EL (cell line): ENCODE measurements at places on chromosomes 3 and 15.

GRCh38 chr15:53472883-53473282 lies 286.6 kb downstream of the WDR72 start:
- DNase-seq: no peak

DNA sequence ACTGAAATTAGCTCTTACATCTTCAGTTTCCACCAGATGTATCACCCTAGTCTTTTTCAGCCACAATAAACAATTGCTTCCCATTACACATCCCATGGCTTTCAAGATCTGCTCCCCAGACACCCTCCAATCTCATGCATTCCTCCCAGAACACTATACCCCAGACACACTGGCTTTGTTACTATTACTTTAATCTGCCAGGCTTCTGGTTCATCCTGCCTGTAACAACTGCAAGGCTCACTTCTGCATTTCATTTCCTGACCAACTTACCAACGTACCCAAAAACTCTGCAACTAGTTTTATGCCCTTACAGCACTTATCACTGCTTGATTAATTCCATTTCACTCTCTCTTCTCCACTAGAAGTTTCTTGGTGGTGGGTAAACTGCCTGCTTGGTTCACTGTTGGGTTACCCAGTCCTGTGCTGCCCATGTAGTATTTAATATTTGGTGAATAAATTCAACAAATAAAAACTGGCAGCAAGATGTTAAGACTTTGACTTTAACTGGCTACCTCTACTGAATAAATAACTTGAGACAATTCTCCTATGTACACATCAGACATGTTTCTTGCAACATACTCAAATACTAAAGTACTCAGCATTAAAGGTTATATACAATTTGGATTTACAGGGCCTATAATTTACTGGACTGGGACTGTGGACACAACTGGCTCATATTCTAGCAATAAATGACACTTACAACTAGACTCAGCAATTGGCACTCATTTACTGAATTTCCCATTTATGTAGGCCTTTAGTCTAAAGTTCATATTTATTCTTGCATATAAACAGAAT lies 2.7 kb downstream of the RPL22L1 start:
- DNase-seq: peak; percentile 14

DNA sequence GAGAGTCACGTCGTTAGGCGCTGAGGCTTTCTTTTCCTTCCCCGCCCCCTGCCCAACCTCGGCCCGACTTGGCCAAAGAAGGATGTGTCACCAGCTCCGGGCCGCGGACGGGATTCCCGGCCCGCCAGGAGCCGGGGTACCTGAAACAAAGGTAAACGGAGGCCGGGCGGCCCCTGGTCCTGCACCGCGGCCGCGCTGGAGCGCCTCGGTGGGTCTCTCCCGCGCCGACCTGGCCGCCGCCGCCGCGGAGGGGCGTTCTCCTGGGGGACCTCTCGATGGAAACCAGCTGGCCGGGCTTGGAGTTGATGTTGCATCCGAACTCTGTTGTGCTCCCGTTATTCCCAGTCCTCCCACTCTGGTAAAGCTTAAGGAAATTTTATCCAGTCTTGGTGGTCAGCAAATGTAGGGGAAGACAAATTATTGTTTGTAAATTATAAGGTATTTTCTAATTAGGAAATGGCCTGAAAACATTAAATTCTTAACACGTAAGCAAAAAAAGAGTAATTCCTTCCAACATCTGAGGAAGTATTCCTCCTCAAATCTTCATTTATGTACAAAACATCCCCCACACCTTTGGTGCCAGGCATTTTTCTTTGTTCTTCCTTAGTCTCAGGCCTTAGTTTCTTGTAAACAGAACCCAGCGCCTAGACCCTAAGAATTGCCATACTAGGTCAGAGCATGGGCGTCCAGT lies 888 bp downstream of the PPP2R3A start:
- DNase-seq: no peak

GRCh38 chr15:85854345-85855097 lies 59.8 kb upstream of the KLHL25 start:
- peak; percentile 57 for DNase-seq

GRCh38 chr3:48467110-48467454 lies 20.5 kb downstream of the ATRIP start:
- no peak for DNase-seq

GRCh38 chr3:54299169-54299935 lies 177.0 kb downstream of the CACNA2D3 start:
- DNase-seq: no peak

- DNase-seq: peak; percentile 95
These were observed 197.2 kb downstream of the VGLL3 start for GRCh38 chr3:86793786-86794185.

GRCh38 chr3:42707620-42708355 lies 5.2 kb upstream of the HHATL start:
- DNase-seq: no peak

DNA sequence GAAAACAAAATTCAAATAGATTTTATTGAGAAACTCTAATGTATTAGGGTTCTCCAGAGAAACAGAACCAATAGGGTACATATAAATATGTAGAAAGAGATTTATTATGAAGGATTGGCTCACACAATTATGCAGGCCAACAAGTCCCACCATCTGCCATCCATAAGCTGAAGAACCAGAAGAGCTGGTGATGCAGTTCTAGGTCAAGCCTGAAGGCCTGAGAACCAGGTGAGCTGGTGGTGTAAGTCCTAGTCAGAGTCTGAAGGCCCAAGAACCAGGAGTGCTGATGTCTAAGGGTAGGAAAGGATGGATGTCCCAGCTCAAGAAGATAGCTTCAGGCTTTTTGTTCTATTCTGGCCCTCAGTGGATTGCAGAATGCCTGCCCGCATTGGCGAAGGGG lies 2.6 kb upstream of the NFKBIZ start:
- DNase-seq: no peak

- DNase-seq: no peak
These were observed 316.8 kb upstream of the ATP10A start for GRCh38 chr15:26179906-26180305.

DNA sequence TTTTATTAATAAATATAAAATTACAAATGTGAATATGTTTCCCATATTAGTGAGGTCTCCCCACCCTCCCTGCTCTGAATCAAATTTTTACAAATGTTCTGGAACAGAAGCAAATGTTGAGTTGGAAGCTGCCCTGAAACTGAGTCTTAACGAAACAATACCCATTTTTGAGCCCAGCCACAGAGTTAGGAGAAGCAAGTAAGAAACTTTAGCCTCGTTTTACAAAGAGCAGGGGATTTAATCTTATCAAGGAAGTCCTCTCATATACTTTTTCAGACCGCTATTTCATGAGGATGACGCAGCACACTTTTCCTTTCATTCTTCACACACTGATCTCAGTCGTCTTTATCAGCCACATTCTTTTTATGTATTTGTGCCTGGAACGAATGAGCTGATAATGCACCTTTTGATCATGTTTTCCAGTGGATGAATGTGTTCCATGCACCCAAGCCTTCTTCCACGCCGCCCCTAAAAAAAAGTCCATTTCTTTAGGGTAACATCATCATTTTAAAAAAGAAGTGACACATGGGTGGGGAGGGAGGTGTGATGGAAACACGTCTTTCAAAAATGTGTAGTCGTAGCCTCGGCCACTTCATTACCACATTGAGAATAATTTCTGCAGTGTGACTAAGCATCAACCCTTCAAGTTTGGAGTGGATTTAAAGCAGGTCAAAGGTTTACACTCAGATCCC lies 48.1 kb downstream of the SETMAR start:
- DNase-seq: no peak

GRCh38 chr3:66394019-66394752 lies 106.6 kb downstream of the LRIG1 start:
- no peak for DNase-seq

GRCh38 chr15:52540374-52541012 lies 11.8 kb upstream of the MYO5A start:
- no peak for DNase-seq

DNA sequence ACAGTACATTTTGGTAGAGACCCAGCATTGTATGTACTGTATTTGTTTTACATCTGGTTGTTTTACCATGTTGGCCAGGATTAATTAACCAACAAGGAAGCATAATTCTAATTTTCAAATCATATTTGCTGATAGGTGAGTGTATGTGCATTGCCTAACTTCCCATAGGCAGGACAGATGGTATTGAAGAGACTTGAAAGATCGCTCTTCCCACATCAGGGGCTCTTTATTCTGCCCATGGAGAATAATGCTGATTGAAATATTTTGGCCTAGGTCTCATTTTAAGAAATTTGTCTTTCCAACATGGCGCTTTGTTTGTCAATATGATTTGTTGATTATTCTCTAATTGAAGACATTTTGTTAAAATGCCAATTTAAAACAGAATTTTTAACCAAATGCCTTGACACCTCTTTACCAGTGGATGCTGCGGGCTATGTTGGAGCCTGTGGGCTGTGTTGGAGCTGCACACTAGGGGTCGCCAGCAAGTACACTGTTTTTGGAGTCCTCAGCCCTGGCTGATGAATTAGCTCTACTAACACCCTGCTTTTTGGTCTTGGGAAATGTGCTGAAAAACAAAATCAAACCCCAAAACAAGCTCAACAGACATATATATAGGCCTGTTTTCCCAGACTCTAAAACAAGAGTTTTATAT lies 5.3 kb downstream of the P2RY12 start:
- peak; percentile 23 for DNase-seq

DNA sequence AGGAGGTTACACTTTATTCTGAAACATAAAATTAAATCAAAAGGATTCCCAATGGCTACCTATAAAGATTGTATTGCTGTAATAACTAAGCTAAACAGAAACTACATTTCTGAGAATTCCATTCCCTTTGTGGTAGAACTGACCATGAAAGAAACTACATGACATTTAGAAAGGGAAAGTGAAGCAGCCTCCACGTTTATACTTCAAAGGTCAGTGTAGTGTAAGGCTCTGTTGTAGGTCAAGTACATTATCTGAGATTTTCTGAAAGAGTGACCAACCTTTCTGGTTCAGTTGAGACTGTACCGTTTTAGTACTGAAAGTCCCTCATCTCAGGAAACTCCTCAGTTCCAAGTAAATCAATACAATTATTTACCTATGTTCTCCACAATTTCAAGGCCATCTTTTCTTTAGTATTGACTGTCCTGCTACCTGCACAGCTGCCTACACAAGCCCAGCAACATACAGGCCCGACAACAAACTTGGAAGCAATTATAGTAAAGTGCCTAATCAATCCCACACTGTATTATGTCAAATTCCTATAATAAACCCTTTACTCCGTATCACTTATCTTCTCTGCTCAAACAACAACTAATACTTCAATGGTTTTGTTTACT lies 343.0 kb downstream of the PLOD2 start:
- DNase-seq: no peak

DNA sequence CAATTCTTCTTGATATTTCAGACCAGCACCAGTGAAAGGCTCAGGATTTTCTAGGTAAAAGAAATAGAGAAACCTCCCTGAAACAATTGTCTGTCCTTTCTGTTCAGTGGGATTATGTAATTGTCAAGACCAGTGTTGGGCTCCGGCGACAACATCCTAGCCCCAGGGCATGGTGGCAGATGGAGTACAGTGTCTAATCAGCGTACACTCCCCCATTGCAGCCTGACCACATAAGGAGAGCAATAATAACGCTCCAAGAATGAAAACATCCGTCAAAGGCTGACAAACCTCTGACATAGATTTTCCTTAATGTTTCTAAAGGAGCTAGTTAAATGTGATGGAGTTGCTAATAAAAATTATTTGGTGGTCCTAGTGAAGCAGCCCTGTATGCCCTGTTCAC lies 144.6 kb downstream of the EBLN2 start:
- no peak for DNase-seq

DNA sequence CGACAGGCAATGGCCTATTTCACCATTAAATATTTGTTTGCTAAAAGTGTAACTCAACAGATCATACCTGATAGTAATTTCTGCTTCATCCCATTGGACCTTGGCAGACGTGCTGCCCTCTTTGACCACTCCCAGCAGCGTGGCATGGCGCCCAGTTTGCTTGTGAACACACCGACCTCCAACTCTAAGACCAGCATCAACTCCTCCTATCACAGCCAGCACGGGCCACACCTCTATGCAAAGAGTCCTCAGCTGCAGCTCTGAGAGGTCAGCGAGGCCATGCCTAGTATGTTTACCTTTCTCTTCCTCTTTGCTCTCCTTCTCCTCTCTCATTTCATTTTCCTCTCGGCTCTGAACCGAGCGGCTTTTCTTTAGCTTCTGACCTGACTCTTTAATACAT lies 80.6 kb downstream of the FBXL22 start:
- no peak for DNase-seq

- DNase-seq: peak; percentile 71
These were observed 9.6 kb downstream of the OSBPL11 start for GRCh38 chr3:125585595-125586223.
